ENCODE measurements at places on chromosomes 7 and 10.

DNA sequence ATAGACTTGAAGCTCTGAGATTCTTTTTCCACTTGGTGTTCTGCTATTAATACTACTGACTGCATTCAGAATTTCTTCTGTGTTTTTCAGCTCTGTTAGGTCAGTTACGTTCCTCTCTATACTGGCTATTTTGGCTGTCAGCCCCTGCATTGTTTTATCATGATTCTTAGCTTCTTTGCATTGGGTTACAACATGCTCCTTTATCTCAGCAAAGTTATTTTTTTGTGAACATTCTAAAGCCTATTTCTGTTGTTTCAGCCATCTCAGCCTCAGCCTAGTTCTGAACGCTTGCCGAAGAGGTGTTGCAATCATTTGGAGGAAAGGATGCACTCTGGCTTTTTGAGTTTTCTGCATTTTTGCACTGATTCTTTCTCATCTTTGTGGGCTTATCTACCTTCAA is 201.5 kb upstream of the GNAI1 start:
- DNase-seq = no peak

- DNase-seq = no peak
Measured at GRCh38 chr7:149680331-149681025, 92.9 kb downstream of the ZNF467 start.

DNA sequence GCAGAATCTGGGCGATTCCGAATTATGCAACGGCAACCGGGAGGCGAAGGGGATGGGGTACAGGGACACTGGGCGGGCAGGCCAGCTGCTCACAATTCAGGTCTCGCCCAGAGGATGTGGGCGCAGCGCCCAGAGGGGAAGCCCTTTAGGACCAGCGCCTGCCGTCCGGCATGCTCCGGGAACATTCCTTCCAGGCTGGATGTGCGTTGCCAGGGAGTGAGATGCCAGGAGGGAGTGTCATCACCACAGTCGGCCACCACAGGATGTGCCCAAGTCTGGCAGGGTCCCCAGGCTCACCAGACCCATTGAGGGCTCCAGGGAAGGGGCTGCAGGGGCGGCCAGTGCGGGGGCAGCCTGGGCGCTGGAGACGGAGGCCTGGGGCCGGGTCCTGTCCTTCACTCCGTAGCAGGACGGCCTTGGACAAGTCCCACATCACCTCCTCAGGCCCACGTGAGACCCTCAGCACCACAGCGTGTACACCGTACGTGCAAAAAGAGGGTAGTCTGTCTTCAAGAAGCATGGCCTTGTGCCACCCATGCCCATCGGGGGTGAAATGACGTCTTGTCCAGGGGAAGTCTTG is 63.9 kb downstream of the FOXL3 start:
- DNase-seq = peak; percentile 84

DNA sequence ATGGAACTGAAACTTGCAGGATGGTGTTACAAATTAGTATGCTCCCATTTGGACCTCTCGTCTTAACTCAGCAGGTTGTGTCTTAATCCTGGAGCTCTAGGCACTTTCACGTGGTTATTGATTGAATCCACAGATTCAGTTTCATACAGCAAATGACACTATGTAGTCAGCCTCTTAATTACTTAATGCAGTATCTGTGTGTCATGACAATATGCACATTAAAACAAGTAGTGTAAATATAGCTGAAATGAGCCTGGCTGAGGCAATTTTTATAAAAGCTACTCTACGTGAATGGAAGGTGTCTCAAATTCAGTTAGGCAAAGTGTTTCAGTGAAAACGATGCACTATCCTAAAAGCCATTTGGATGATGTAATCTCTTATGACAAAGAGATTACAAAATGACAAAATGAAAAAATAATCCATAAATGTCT is 86.8 kb downstream of the CD36 start:
- DNase-seq = no peak

DNA sequence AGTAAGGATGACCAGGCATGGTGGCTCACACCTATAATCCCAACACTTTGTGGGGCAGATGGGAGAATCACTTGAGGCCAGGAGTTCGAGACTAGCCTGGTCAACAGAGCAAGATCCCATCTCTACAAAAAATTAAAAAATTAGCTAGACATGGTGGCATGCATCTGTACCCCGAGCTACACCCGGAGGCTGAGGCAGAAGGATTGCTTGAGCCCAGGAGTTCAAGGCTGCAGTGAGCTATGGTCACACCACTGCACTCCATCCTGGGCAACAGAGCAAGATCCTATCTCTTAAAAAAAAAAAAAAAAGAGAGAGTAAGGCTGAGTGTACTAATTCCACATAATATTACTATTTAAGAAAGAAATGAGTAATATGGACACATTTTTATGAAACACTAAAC is 3.8 kb downstream of the P4HA1 start:
- no peak for DNase-seq

- no peak for DNase-seq
Measured at GRCh38 chr10:105949721-105950120, 1214.8 kb downstream of the SORCS1 start.

DNA sequence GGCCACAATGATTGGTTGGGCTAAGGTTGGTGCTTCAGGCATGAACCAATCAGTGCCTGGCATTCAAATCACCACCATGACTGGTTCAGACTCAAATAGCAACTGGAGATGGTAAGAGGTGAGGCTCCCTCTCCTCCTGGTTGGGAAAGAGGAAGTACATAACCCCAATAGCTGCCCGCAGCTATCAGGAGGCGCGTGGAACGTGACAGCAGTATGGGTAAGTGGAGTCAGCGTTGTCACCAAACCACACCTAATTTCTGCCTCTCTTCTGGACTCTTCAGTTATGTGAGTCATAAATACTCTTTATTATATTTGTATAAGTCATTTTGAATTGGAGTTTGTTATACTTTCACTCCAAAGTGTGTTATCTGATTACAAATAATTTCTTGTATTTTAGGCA is 17.9 kb upstream of the ITGA8 start:
- no peak for DNase-seq

- no peak for DNase-seq
Measured at GRCh38 chr10:111758593-111758992, 425.0 kb downstream of the GPAM start.

Measured in SW480 (cell line).